Stimulated activated naive CD4-positive, alpha-beta T cell (primary cell): ENCODE measurements at places on chromosomes 7 and 10.

DNA sequence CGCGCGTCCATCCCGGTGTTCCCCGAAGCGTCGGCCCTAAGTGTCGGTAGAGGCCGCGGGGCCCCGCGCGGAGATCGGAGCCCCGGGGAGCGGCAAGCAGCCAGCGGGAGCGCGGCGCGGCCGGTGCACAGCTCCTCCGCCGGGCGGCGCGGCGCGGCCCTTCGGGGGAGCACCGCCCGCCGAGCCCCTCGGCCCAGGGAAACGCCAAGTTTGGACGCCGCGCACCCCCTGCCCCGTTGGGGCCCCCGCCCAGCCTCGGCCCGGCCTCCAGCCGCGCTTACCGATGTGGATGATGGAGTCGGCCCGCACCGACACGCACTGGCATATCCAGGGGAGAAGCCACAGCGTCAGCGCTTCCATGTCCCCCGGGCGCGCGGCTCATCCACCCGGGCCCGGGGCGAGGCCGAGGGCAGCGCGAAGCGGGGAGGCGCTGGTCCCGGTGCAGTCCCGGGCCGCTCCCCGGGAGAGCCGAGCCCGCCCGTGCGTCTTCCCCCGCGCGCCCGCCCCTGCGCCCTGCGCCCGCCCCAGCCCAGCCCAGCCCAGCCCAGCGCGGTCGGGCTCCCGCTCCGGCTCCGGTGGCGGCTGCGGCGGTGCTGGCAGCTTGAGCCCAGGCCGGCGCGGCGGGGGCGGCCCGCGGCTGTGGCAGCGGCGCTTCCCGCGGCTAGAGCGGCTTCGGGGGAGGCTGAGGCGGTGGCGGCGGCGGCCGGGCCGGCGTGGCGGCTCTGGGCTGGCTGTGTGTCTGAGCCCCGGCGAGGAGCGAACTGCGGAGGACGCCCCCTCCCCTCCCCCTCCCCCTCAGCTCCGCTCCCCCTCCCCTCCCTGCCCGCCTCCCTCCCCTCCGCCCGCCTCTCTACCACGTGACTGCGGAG lies at the start of gene GRID1:
GRID1 (minus strand) TSS at position 763 of the 869 bp plus-strand sequence.
- no peak for DNase-seq

DNA sequence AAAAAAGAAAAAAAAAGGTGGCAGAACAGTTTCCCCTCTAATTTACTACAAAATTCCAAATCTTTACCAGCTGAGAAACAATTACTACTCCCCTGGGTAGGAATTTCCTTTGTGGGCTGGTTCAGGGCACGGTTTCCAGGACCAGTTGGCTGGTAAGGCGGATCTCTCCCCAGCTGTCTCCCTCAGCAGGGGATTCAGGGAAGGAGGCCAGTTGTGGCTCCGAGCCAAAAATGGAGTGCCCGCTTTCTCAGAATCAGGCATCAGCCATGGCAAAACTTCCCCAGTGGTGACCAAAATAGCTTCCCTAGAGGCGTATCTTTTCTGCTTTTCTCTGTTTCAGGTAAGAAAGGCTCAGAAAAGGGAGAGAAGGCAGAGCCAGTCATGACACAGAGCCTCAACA lies 91.2 kb downstream of the ZNF22 start:
- DNase-seq: no peak

DNA sequence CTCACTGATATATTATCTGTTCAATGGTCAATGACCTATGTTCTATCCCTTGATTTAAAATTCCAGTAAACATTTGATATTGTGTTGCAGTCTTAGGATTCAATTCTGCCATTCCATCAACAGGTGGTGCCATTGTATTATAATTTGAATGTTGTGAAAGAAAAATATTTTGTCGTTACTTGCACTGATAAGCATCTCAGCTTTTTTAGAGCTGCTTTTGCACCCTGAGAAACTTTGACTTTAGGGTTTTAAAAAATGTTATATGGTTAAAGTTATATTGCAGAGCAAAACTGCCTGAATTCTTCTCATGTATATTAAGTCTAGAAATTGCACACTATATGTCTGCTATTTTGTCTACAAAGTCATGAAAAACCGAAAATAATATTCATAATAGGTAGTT lies 18.8 kb upstream of the MINDY3 start:
- DNase-seq: no peak

DNA sequence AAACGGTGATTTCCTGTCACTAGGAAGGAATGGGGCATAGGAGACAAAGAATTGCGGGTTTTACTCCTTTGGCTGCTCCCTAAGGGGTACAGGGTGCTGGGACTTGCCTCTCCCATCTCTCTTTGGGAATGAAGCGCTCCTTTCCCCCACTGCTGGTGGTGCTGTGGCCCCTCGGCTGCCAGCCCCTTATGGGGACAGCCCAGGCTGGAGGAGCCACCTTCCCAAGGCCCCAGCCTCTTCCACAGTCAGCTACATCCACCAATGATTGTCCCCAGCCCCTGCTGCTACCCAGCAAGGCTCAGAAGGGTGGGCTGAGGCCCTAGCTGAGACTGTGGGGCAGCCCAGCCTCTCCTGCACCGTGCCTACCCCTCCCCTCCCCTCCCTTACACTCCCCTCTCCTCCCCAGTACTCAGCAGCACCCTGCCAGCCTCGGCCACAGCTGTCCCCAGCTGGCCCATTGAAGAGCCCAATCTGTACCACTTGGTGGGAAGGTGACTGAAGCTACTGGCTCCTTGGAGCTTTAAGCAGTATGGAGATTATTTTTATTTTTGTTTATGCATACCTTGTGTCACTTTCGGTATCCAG lies 19.0 kb downstream of the PRKAG2 start:
- DNase-seq: no peak

DNA sequence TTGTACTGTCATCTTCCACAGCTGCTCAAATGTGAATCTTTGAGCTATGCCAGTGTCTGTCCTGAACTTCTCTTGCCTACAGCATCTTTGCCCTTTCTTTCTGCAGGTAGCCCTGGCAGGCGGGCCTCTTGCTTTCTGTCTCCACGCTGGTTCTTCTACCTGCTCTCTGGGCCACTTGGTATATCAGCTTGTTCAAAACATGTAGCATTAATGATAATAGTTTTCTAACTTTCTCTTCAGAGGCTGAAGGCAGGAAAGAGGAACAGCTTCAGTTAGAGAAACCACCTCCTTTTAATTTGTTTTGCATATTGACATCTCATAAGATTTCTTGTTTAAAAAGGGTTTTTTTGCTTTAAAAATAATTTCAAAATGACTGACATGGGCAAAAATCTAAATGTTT lies 923 bp upstream of the FGL2 start:
- DNase-seq: no peak

GRCh38 chr10:93198401-93199131 lies 124.9 kb downstream of the CYP26A1 start:
- DNase-seq: no peak

- DNase-seq: no peak
Observed at GRCh38 chr10:13053794-13054462, 46.0 kb upstream of the OPTN start.

- no peak for DNase-seq
Observed at GRCh38 chr7:15851201-15851600, 164.7 kb upstream of the MEOX2 start.
